ENCODE measurements at places on chromosomes 1 and 21.
A peak's percentile ranks its signal among the peaks of the same experiment; 100 is the strongest.

GRCh38 chr1:63777965-63778880 is 4.4 kb downstream of the ROR1 start:
- DNase-seq = no peak

DNA sequence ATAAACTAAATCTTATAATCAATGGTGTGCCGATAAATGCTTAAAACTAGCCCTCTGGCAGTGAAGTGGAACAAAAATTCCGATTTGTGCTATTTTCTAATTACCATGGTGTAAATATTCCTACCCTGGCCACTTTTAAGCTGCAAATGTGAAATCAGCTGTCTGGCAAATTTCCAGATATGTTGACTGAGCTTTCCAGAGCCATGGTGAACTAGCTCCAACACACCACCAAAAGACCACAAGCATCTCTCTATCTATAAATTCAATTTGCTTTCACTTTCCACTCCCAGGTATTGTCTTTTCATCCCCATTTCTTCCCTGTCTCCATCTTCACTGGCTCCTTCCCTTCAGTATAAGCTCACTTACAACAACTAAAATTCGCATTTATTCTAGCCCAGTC is 152.3 kb upstream of the RGS18 start:
- DNase-seq = no peak

DNA sequence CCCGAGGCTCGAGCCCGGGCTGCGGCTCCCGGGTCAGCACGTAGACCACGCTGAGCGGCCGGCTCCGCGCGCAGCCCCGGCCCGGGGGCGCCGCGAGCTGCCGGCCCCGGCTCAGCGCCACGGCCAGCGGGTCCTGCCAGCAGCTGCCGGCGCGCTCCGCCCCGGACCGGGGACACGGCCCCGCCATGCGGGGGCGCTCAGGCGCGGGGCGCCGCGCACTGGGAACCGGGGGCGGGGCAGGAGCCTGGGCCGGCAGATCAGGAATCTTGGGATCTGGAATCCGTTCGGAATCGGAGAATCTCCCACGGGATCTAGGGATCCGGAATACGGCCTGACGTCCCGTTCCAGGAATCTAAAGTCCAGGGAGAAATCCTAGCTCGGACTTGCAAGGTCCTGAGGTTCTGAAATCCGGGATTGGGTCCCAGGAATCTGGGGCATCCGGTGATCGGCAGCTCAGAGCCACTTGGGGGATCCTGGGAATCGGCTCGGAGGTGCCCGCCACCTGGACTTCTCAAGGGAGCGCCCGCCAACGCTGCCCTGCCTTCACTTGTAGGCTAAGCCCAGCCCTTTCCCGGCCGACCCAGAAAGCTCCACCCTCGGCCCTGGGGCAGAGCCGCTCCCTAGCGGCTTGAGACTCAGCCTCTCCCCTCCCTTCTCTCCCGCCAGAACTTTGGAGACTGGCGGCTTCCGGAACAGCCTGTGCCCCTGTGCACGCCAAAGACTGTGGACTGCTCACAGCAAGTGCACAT is at the start of gene MAP3K6:
TSS of gene MAP3K6 (minus strand) at position 551 of the 749 bp plus-strand sequence. CDS start at position 187, 364 bp downstream.
- peak; percentile 37 for DNase-seq

- DNase-seq = no peak
Measured at GRCh38 chr1:93773049-93773838, 91.6 kb upstream of the BCAR3 start.

DNA sequence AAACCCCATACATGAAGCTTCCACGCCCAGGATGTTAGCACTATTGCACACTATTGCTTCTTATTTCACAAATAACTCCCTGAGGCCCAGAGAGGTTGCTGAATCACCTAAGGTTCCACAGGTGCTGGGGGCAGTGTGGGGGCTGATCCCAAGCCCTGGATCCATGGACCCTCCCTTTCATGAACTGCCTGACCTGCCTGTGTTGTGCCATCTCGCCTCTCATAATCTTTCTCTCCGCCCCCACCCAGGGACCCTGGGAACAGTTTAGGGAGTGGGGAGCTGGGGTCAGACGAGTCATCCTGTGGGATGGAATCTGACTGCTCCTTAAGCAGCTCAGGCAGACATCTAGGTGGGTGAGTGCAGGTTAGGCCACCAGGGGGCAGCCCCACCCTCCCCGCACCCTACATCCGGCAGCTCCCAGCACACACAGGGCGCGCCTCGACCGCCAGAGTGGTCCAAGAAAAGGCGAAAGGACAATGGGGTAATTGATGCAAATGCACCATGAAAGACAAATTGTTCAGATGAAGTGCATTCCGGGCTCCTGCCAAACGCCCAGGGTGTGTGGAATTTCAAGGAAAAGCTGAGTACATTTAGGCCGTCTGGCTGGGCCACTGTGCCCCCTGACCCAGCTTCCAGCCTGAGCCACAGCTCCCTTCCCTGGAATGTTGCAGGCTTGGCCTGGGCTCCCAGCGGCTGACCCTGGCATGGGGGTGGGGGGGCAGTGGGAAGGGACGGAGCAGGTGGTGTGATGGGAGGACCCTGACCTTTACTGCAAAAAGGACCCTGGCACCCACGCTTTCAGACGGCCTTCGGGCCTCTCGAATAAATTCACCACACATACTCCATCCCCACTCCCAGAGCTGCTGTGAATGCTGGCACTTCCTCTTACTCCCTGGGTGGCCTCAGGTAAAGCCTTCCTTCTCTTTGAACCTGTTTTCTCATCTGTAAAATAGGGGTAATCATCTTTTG is 20.8 kb downstream of the PHLDA3 start:
- DNase-seq = no peak

GRCh38 chr1:25105836-25106235 is 126.5 kb downstream of the SYF2 start:
- DNase-seq = no peak

- DNase-seq = no peak
Measured at GRCh38 chr1:231806623-231807495, 180.3 kb downstream of the DISC1 start.

DNA sequence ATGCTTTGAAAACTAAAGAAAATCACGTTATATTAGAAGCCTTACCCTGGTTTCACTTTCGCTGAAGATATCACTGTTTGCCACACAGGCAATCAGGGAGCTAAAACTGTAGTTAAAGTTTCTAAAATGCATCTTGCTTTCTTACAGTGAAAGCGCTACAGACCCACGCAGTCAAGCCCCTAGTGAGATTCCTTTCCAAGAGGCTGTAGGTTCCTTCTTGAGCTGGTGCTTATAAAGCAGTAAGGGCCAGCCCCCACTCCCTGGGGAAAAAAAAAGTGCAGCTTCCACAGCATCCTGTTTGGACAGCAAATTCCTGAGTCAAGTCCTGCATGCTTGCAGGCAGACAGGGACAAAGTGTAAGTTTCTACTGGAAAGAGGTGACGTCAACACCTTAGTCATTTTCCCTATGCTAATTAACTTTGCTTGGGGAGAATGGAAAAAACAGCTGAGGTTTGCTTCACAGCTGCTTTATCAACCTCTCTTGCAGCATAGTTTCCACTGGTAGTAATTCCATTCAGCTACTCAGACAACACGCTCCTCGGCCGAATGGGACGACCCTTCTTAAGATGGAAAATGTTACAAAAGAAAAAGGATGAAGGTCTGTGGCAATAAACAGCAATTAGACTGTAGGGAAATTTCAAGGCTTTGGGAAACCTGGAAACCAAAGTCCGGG is 14.7 kb upstream of the KCNE1 start:
- DNase-seq = peak; percentile 99

DNA sequence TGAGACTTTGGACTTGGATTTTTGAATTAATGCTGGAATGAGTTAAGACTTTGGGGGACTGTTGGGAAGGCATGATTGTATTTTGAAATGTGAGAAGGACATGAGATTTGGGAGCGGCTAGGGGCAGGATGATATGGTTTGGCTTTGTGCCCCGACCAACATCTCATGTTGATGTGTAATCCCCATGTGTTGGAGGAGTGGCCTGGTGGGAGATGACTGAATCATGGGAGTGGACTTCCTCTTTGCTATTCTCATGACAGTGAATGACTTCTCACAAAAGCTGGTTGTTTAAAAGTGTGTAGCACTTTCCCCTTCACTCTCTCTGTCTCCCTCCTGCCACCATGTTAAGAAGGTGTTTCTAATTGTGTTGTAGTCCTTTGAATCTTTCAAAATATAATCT is 9.3 kb upstream of the PHGDH start:
- no peak for DNase-seq

- no peak for DNase-seq
Measured at GRCh38 chr1:93358293-93358692, 12.6 kb downstream of the DR1 start.

DNA sequence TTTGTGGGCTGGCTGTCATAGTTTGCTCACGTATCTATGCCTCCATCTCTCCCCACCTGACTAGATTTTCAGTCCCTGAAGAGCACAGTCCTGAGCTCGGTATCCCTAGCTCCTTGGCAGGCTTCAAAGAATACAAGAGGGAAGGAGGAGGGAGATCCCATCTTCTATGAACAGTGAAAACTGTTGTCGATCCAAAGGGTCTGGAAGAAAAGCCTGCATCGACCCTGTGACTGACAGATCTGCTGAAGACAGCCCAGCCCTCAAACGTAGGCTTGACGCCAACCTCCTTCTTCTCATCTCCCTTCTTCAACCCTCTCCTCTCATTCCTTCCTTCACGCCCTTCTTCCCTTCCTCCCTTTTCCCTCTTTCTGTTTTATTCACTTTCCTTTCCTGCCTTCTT is 13.3 kb upstream of the ADORA1 start:
- no peak for DNase-seq

GRCh38 chr1:7100479-7100878 is 315.2 kb downstream of the CAMTA1 start:
- DNase-seq = no peak

GRCh38 chr1:77308889-77309621 is 27.2 kb downstream of the AK5 start:
- DNase-seq = no peak

- no peak for DNase-seq
Measured at GRCh38 chr21:46125846-46126301, 28.0 kb downstream of the COL6A2 start.

DNA sequence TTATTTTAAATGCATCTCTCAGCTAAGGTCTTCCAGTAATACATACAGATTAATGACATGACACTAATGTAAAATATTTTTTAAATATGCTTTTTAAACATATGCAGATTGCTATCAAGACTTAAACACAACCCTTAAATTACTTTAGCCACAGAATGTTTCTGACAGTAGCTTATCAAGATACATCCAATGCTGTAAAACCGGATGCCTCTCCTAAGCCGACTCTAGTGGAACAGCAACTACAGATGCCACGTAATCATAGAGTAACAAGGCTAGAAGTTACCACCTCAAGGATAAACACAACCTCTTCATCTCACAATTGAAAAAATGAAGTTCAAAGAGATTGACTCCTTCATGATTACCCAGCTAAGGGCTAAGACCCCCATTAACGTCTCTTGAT is 68.4 kb downstream of the ZZZ3 start:
- DNase-seq = no peak

DNA sequence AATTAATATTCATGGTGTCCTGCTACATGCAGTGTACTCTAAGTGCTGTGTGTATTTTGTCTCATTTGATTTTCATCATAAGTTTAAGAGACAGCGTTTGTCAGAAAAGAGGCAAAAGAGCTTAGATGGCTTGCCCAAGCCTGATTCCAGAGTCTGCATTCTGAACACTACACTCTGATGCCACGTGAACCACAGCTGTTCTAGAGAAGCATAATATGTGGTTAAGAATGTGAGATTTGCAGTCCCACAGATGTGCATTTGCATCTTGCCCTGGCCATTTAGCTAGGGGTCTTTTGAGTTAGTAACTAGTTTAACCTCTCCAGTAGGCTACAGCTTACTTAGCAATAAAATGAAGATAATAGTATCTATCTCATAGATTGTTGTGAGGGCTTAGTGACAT is 9.2 kb upstream of the GADD45A start:
- no peak for DNase-seq

- DNase-seq = no peak
Measured at GRCh38 chr1:110667776-110668175, 7.0 kb downstream of the KCNA3 start.

GRCh38 chr21:32584472-32584871 is 851 bp downstream of the TCP10L start:
- DNase-seq = no peak

- DNase-seq = no peak
Measured at GRCh38 chr1:160682983-160683865, 28.4 kb downstream of the CD48 start.

DNA sequence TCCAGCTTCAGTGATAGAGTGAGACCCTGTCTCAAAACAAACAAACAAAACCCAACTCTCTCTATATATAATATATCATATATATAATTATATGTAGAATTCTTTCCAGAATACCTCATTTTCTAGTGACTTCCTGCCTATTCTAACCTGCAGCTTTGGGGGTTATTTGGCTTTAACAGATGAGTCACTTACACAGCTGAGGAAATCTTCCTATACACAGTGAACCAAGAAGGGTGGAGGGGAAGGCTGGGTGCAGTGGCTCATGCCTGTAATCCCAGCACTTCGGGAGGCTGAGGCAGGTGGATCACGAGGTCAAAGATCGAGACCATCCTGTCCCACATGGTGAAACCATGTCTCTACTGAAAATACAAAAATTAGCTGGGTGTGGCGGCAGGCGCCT is 9.2 kb downstream of the RAB29 start:
- DNase-seq = no peak

- no peak for DNase-seq
Measured at GRCh38 chr1:211606332-211606913, 27.5 kb upstream of the SLC30A1 start.

DNA sequence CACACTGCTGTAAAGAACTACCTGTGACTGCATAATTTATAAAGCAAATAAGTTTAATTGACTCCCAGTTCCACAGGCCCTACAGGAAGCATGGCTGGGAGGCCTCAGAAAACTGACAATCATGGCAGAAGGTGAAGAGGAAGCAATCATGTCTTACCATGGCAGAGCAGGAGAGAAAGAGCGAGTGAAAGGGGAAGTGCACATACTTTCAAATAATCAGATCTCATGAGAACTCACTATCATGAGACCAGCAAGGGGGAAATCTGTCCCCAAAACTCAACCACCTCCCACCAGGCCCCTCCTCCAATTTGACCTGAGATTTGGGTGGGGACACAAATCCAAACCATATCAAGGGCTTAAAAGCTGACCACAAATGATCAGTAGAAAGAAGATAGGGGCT is 493.2 kb downstream of the PTPRC start:
- DNase-seq = no peak

DNA sequence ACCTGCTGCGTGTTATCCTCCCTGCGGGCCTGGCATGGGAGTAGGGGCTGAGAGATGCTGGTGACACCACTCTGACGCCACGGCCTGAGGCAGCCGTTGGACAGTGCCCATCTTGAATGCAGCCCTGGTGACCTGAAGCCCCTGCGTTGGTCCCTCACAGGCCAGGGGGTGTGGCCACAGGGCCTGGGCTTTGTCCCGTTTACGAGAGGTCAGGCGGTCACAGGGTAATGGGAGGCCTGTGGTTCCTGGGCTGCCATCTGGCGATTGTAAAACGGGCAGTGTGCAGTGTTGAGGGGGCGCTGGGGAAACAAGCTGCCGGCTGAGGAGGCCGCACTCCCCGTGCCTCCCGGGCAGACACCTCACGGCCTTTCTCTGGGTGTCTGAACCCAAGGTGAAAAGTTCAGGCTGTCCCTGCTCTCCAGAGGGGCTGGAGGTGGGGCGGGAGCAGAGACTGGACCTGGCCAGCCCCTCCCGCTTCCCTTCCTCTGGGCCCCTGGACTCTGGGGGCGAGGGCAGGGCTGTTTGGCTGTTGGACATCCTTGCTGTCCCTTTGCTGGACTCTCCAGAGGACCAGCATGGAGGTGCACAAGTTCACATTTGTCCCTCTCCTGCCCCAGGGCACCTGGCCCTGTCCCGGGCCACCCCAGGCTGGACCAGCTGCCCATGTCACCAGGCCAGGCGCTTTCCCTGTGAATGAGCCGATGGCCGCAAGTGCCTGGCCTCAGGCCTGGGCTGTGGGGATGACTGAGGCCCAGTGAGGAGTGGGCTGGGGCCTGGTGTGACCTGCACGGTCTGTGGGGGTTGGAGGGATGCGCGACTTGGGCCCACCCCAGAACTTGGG is 42.4 kb downstream of the SKI start:
- no peak for DNase-seq
